ENCODE measurements at places on chromosomes 3 and 15.

DNA sequence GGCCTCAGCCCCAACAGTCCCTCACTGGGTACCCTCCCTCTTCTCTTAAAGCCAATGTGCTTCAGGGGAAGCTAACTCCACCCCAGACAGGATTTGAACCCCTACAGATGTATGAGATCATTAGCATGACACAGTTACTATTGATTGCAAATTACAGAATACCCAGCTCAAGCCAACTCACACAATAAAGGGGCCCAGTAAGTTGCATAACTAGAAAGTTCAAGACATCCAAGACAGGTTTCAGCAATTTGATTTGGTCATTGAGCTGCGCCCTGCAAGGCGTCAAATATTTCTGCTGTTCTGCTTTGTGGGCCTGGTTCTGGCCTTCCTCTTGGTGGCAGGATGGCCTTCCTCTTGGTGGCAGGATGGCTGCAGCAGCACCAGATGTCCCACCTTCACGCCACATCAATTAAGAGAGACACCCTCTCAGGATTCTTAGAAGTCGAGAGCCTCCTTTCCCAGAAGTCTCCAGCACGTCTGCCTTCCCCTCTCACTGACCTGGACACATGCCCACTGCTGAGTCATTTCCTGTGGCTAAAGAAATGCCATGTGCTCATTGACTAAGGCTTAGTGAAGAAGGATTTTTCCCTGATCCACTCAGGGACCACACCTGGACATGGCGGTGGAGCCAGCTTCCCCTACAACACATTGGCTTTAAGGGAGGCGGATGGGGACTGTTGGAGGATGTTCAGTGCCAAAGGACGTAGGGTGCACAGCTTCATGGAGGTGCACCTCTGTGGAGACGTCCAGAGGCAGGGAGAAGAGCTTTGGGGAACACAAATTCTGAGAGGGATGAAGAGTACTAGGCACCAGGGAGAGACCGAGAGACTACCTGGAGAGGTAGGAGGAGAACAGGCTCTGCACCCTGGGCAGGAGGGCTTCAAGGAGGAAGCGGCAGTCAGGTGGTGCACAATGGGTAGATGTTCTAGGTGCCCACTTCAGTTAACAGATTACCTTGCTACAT, 49.1 kb downstream of the DNASE1L3 start:
- DNase-seq = no peak

DNA sequence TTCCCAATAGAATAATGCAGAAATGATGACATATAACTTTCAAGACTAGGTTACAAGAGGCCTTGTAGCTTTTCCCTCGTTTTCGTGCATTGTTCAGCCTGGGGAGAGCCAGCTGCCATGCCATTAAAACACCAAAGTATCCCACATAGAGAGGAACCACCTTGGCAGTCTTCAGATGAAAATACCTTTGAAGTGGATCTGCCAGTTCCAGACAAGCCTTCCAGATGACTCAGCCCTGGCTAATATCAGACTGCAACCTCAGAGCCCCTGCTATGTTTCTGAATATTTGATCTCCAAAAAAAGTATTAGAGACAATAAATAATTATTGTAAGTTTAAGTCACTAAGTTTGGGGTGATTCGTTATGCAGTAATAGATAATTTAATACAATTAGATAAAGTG, 294.3 kb upstream of the GBE1 start:
- no peak for DNase-seq

GRCh38 chr15:100385300-100386050, 43.7 kb upstream of the ADAMTS17 start:
- no peak for DNase-seq

GRCh38 chr3:46955801-46956259, 20.7 kb downstream of the CCDC12 start:
- no peak for DNase-seq

- DNase-seq = no peak
Observed at GRCh38 chr3:123153125-123154019, 48.4 kb upstream of the SEC22A start.

DNA sequence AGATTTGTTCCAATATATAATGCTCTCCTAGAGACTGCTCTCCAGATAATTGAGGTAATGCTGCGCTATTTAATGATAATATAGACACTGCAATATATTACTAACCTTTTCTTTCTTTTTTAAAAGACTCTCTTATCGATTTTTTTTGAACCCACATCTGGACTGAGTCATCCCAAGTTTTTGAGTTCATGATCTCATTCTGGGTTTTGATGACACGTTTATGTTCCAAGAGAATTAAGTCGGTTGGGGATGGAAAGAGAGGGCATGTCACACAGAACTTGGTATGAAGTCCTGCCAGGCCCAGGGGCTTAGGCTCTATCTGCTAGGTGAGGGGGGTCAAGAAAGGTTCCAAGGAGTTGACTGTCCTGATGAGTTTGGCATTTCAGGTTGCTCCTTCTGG, 431.1 kb downstream of the MFSD1 start:
- DNase-seq = no peak

DNA sequence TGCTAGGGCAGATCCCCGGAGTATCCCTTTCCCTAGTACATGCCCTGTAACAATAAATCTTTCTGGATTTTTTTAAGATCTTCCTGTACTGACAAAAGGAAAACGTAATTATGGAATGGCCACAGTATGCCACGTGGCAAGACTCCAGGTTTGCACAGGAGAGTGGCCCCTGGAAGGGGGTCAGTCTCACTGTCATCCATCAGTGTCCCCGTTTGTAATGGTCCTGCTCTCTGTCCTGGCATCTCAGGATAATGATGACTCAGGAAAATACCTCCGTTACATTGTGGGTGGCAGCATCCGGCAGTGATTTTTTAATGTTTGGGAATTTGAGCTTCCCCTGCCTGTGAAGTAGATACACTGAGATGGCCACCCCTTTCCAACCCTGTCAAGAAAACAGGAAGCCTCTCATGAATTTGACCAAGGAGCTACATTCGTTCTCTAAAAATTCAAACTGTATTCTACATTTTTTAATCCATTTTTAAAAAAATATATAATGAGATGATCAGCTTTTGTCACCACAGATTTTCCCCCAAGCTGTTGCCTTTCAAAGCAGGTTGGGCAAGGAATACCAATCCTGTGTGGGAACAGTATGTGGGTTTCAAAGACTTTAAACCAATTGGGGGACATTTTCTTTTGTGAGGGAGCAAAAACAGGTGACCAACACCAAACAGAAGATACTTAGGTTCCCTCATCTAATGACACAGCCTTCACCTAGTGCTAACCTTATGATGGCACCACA, 110.4 kb downstream of the C3orf70 start:
- no peak for DNase-seq

DNA sequence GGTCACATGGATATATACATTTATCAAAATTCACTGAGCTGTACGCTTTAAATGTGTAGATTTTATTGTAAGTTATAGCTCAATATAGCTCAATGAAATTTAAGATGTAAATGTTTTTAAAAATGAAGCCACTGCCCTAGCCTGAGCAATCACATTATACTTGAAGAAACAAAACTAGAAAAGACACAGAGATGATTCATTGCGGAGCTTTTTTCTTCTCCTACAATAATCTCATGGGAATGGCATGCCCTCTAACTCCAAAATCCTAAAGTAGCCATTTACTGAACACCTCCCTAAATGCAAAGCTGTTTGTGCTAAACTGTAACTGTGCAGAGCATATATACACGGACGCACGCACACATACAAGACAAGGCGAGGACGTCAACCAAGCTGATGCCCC, 84.2 kb downstream of the MYO9A start:
- no peak for DNase-seq

GRCh38 chr3:147737376-147737775, 328.2 kb downstream of the ZIC1 start:
- DNase-seq = no peak

GRCh38 chr3:178223876-178224275, 312.4 kb upstream of the KCNMB2 start:
- no peak for DNase-seq

DNA sequence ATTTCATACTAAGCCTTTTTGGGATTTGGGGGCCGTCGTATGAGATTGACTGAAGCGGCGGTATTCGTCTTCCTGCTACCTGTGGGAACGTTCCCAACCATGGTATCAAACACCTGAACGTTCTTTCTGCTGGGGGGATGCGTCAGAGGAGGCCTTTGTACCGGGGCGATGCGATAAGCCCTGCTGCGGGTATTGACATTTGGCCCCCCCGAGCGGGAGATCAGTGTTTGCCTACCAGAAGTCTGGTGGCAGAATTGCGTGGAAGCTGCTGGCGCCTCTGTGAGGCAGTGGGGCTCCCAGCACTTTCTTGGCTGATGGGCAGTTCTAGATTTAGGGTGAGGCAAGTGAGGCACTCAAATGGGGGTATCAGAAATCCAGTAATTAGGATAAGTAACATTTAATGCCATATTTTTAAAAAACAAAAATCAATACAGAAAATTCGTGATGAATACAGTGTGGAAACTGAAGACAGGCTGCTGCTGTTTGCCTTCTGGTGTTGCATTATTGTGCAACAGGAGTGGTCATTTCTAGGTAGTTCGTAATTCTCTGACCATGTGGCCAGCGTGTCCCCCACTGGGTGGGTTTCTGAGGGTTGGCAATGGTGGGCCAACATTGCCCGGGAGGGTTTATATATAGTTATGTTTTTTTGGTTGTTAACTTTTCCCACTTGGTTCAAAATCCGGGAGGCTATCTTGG, 12.7 kb downstream of the TRPM1 start:
- no peak for DNase-seq

DNA sequence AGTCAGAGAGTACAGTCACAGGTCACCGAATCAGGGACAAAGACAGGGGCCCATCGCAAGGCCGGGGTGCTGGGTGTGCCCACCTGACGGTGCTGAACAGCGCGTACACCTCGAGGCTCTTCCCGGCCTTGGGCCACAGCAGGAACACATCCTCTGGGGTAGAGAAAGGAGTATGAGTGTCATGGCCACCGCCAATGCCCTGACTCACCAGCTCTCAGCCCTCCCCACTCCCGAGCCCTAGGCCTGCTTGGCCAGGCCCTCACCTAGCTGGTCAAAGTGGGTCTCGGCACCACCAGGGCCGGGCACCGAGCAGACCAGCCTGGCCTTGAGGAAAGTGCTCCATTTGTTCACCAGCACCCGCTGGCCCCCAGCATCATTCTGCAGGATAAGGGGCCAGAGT, 4.2 kb downstream of the SEMA3G start:
- no peak for DNase-seq

- no peak for DNase-seq
Observed at GRCh38 chr3:112056451-112056929, 22.0 kb downstream of the TMPRSS7 start.

DNA sequence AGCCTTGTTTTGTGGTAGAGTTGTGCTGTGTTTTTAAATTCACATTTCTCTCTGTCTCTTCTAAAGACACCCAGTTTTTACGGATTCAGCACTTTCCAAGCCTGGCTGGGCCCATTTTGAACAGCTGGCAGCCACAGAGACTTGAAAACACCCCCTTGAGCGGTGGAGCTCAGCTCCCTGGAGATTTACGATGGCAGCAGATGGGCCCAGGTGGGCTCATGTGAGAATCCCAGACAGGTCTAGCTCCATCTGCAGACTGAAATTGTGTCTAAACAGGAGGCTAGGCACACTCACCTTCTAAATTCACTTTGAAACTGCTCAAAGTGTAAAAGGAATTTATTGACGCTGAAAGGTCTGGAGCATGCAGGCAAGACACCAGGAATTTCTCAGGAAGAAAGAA, 232.0 kb upstream of the HES1 start:
- no peak for DNase-seq

DNA sequence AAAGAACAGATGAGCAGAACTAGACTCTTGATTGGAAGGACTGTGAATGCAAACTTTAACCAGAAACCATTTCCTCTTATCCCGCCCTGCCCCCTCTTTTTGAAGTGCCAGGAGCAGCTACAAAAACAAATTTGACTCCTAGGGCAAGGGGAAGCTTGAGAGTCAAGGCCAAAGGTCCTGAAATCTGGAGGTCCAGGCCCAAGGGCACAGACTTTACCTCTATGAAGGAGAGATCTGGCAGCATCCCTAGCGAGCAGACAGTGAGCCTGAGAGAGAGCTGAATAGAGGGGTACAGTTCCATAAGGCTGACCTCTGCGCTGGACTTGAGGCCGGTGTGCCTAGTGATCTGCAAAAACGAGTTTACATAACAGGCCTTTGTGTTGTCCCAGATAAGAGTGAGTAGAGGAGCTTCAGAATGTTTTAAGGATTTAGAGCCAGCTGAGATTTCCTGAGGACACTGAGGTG, 5.1 kb downstream of the RAB43 start:
- DNase-seq = no peak

DNA sequence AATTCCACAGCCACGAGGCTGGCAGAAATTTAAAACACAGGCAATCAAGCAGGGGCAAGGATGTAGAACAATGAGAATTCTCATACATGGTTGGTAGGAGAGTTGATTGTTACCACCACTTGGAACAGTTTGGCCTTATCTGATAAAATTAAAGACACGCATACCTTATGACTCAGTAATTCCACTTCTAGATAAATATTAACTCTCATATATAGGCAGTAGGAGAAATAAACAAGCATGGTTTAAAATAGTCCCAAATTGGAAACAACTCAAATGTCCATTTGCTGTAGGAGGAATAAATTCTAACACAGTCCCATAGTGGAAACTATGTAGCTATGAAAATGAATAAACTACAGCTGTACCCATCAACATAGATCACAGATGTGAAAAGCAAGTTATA, 42.3 kb upstream of the USP3 start:
- DNase-seq = no peak

DNA sequence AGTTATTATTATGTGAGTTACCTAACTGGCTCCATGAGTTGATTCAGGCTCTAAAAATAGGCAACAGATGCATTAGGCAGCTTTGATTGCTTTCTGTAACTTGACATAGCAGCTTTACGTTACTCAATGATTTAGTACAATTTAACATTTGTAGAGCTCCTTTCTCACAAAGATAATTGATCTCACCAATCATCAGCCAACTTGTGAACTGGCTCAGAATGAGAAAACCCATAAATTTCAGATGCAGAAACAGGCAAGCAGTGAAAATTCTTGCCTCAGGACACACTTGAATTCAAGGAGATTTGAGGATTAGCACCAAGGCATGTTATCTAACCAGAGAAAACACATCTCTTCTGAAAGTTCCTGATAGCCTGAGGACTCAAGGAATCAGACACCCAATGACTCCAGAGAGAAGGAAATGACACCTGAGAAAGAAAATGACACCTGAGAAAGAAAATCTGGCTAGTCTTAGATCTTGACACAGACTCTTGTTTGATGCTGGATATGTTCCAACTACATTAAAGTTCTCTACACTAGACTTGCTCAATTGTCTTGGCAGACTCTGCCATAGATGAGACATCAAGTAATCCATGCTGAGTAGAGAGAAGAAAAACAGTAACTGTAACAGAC, 315.1 kb upstream of the CBLB start:
- no peak for DNase-seq

All from stimulated activated CD8-positive, alpha-beta memory T cell treated with anti-CD3 and anti-CD28 coated beads, Interleukin-12 subunit alpha, Interleukin-12 subunit beta, amount 100 ng/mL, for 1 hour (primary cell).